Common myeloid progenitor, CD34-positive (primary cell): ENCODE measurements at places on chromosomes 5 and 9.

- H3K36me3 ChIP-seq = no peaks in the 10 kb centered on the region
- H3K4me1 ChIP-seq = no peaks in the 10 kb centered on the region
Observed at GRCh38 chr9:95645579-95645978, 128.8 kb upstream of the PTCH1 start.

DNA sequence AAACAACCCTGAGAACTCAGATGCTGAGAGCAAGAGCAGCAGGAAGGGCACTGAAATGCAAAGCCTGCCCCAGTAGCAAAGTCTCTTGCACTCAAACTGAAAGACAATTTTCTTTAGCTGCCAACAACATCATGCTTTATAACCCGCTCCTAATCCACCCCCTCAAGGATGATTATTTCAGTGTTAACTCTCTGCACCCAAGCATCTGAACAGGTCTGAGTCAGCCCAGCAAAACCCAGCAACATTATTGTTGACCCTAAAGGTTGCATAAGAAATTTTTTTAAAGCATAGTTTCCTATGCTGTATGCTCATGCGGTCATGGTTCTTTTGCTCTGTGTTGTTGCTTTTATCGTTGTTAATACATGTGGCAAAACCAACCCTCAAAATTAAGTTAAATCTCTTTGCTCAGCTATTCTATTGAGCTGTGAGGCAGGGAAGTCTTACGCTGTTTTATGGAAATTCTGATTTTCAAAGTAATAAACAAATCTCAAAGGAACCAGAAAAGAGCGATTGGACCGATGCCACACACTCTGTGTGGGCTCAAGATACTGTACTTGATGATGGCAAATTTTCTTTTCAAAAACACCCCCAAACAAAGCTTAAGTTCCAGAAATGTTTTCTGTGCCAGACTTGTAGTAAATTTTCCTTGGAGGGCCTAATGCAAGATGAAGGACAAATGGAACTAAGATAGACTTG, 440.6 kb upstream of the MPDZ start:
- no peak overlapping the region for H3K27ac ChIP-seq
- no peak for DNase-seq
- H3K4me3 ChIP-seq = no peak overlapping the region
- no peaks in the 10 kb centered on the region for H3K36me3 ChIP-seq
- no peaks in the 10 kb centered on the region for H3K4me1 ChIP-seq
- H3K27me3 ChIP-seq = peaks cover 2% of the 10 kb centered on the region

DNA sequence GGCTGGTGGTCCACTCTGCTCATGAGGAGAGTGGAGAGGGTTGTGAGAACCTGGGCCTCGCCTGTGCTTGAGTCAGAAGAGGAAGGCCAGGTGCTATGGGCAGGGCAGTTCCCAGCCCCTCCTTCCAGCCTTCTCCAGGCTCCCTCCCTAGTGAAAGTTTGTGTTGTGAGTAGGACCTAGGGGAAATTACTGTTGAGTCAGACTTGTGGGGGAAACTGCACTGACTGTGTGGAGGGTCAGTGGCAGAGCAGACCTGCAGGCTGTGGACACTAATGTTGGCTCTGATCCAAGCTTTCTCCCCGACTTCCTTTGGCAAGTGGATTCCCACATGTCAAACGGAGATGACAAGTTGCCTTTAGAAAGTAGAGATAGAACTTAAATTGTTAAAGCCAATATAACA, 102.6 kb downstream of the ARHGAP26 start:
- H3K27ac ChIP-seq = no peak overlapping the region
- DNase-seq = no peak
- no peaks in the 10 kb centered on the region for H3K27me3 ChIP-seq
- no peak overlapping the region for H3K4me3 ChIP-seq

GRCh38 chr9:110327716-110328115, 9.9 kb downstream of the TXNDC8 start:
- H3K4me1 ChIP-seq = no peaks in the 10 kb centered on the region
- no peaks in the 10 kb centered on the region for H3K27me3 ChIP-seq
- H3K27ac ChIP-seq = no peak overlapping the region
- H3K36me3 ChIP-seq = no peaks in the 10 kb centered on the region
- DNase-seq = no peak
- no peak overlapping the region for H3K4me3 ChIP-seq

DNA sequence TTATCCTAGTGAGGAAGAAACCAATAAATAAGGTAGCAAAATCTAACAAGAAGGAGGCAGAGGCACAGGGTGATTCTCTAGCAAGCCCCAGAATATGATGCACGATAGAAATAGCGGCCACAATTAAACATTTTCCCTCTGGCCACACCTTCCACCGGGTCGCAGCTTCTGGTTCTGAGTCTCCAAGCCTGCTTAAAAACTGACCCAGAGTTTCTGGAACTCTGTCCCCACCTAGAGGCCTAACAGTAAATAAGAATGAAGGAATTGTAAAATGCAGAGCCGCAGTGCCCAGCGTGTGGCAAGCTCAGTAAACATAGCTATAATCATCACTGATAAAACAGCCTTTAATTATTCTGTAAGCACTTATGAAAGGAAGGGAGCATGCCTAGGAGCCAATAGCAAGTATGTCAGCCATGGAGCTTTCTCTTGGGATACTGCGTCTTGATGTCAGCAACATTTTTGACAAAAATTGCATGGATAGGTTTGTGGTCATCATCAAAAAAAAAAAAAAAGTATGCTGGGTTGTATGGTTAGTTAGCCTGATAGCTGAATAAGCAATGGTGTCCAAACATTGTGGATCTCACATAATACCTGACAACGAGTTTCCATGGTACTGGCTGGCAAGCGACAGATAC, 465.5 kb downstream of the DNAH5 start:
- H3K4me1 ChIP-seq = no peaks in the 10 kb centered on the region
- no peak overlapping the region for H3K4me3 ChIP-seq
- DNase-seq = peak; percentile 68

- no peak overlapping the region for H3K4me3 ChIP-seq
- H3K4me1 ChIP-seq = no peaks in the 10 kb centered on the region
- H3K36me3 ChIP-seq = no peaks in the 10 kb centered on the region
- no peak overlapping the region for H3K27ac ChIP-seq
- H3K27me3 ChIP-seq = no peaks in the 10 kb centered on the region
- DNase-seq = no peak
Observed at GRCh38 chr5:134511796-134512660, 13.4 kb upstream of the JADE2 start.

GRCh38 chr5:139524940-139525585, 36.1 kb upstream of the UBE2D2 start:
- no peak for DNase-seq
